Ovary (tissue), 10 donors: ENCODE measurements at places on chromosomes 4 and X. TPM values are rescaled to one million over a fixed set of nuclear protein-coding genes. Genes with fewer than 3 reads are reported as not detected.

GRCh38 chrX:106613277-106613676, 1.5 kb downstream of the RADX start:
- H3K4me3 ChIP-seq: peak overlapping the region; percentile 45
- H3K27me3 ChIP-seq: no peaks in the 10 kb centered on the region
- H3K36me3 ChIP-seq: no peaks in the 10 kb centered on the region
- no peak for DNase-seq
- no peak overlapping the region for H3K27ac ChIP-seq

- H3K27ac ChIP-seq: no peak overlapping the region
- no peaks in the 10 kb centered on the region for H3K36me3 ChIP-seq
- DNase-seq: no peak
- peaks cover 3% of the 10 kb centered on the region for H3K4me1 ChIP-seq
- no peak overlapping the region for H3K4me3 ChIP-seq
These were observed 105.5 kb downstream of the TMEM164 start for GRCh38 chrX:110108381-110108821.

GRCh38 chrX:290476-291166, 9.4 kb downstream of the PLCXD1 start:
- no peaks in the 10 kb centered on the region for H3K27me3 ChIP-seq
- DNase-seq: no peak
- no peak overlapping the region for H3K4me3 ChIP-seq
- H3K27ac ChIP-seq: no peak overlapping the region

DNA sequence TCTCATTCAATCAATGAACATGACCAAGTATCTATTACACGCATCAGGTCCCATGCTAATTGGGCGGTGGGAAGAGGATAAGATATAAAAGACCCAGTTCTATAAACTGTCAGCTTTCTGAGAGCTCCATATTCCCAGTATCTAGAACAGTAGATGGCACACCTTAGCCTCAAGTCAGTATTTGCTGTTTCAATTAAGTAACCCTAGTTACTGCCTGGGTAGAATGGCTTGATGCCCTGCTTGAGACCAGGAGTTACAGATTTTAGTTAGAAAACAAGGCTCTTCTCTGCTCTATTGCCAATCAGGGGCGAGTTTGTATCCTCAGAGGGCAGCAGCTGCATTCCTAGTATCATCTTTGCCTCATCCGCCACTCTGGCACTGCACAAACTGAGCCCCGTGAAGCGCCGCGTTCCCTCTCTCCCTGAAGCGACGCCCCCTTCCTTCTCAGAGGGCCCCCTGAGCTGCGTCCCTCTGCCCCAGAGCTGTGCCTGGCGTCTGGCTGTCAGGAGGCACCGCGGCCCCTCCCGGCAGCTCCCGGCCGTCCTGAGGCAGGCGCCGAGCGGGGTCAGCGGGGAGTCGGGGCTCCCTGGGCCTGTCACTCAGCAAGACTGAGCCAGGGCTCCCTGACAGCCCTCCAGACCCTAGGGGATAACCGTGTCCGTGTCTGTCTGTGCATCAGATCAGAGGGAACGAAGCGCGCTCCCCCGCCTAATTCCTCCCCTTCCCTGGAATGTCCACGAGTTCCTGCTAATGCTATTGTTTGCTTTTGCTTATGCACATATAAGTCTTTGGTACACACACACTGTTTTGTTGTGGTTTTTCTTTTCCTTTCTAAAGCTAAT, 212.4 kb upstream of the TTC29 start:
- no peaks in the 10 kb centered on the region for H3K36me3 ChIP-seq
- H3K4me1 ChIP-seq: peaks cover 3% of the 10 kb centered on the region
- H3K27me3 ChIP-seq: no peaks in the 10 kb centered on the region
- DNase-seq: peak; percentile 62

DNA sequence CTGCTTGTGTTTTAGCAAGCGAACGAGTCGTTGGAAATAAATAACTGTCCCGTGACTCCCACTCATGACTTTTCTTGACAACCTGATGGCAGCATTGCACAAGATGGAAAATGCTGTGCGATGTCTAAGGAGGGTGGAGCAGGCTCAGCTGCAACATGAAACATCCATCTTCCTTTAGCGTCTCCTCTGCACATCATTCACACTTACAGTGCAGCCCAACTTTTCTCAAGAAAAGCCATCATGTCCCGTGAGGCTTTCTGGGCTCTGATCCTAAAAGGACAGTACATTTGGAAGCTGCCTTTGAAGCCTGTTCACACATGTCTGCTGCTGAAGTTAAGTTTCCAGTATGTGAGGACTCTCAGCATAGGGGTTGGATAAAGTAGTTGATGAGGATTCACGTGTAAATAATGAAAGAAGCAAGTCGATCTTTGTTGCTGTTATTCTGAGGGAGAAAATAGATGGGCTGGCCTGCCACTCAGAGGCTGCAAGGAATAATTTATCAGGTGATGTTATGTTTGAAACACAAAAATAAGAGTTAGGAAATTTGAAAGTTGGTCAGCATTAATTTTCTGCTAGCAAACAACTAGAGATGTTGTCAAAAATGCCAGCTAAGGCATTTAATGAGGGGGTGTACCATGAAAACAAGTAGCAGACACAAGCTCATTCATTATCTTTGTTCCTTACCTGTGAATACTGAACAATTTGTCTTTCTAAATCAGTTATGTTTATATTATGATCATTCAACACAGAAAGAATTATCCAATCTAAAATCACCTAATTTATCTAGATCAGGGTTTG, 328.7 kb upstream of the ZFP42 start:
- no peaks in the 10 kb centered on the region for H3K4me1 ChIP-seq
- H3K27ac ChIP-seq: no peak overlapping the region

- DNase-seq: no peak
- peaks cover 2% of the 10 kb centered on the region for H3K4me1 ChIP-seq
- no peaks in the 10 kb centered on the region for H3K27me3 ChIP-seq
These were observed 6.4 kb upstream of the SLAIN2 start for GRCh38 chr4:48334900-48335384.

GRCh38 chrX:80766916-80767315, 42.8 kb downstream of the BRWD3 start:
- DNase-seq: no peak
- H3K27me3 ChIP-seq: no peaks in the 10 kb centered on the region
- no peaks in the 10 kb centered on the region for H3K4me1 ChIP-seq

DNA sequence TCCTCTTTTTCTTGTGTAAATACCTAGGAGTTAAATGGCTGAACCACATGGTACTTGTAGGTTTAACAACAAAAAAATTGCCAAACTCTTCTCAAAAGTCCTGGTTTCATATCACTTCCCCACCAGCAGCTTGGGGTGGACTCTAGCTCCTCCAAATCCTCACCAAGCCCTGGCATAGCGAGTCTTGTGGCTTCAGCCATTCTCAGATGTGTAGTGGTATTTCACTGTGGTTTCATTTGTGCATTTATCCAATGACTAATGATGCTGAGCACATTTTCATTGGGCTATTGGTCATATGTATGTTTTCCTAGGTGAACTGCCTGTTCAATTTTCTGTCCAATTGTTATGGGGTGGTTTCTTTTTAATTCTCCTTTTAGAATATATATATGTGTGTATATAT, 249.3 kb downstream of the NLGN4X start:
- DNase-seq: no peak
- no peaks in the 10 kb centered on the region for H3K27me3 ChIP-seq
- no peak overlapping the region for H3K4me3 ChIP-seq
- no peaks in the 10 kb centered on the region for H3K36me3 ChIP-seq
- H3K27ac ChIP-seq: no peak overlapping the region

DNA sequence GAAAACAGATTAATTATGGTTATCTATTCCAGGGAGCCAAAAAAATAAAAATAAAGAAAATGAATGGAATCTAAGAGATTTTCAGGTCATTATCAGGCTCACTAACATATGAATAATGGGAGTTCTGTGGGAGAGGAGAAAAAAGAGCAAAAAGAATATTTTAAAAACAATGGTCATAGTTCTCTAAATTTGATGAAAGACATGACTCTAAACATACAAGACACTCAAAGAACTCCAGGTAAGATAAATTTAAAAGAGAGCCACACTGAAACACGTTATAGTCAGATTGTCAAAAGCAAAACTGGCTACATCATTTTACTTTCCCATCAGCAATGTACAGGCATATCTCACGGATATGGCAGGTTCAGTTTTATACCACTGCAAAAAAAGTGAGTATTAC, 520.0 kb downstream of the ANKRD50 start:
- no peak overlapping the region for H3K4me3 ChIP-seq
- H3K36me3 ChIP-seq: no peaks in the 10 kb centered on the region
- H3K27me3 ChIP-seq: no peaks in the 10 kb centered on the region
- no peak for DNase-seq
- H3K27ac ChIP-seq: no peak overlapping the region

DNA sequence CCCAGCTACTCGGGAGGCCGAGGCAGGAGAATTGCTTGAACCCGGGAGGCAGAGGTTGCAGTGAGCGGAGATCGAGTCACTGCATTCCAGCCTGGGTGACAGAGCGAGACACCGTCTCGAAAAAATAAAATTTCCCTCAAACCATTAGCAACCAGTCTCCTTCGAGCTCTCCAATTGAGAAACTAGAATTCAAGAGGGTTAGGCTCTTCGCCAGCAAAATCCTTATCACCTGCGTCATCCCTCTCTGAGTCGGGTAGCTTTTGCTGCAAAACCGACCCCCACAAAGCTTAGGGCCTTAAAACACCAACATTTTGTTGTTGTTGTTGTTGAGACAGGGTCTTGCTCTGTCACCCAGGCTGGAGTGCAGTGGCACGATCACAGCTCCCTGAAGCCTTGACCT, 75.1 kb upstream of the DDX3X start:
- no peaks in the 10 kb centered on the region for H3K4me1 ChIP-seq
- H3K27me3 ChIP-seq: no peaks in the 10 kb centered on the region
- no peak overlapping the region for H3K27ac ChIP-seq
- no peak overlapping the region for H3K4me3 ChIP-seq
- DNase-seq: no peak
- no peaks in the 10 kb centered on the region for H3K36me3 ChIP-seq

- no peaks in the 10 kb centered on the region for H3K36me3 ChIP-seq
- no peak overlapping the region for H3K4me3 ChIP-seq
- H3K27me3 ChIP-seq: no peaks in the 10 kb centered on the region
- no peaks in the 10 kb centered on the region for H3K4me1 ChIP-seq
- no peak for DNase-seq
These were observed 344.6 kb upstream of the CTSO start for GRCh38 chr4:156298230-156298629.

DNA sequence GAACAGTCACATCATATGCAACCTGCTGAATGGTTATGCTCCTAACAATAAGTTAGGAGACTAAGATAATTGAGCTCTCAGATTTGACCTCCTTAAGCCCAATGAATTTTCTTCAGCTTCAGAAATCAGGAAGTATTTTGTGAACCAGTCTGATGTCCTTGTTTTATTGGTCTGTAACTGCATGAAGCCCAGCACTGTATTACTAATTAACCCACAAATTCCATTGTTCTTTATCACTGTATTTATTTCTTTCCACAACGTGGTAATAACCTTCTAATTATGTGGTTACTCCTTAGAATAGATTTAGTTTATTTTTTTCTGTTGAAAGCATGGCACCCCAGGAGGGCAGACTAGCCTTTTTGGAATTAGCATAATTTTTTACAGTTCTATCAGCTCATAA, 3.9 kb upstream of the MFAP3L start:
- peaks cover 6% of the 10 kb centered on the region for H3K4me1 ChIP-seq
- no peaks in the 10 kb centered on the region for H3K27me3 ChIP-seq
- H3K4me3 ChIP-seq: no peak overlapping the region
- no peak for DNase-seq
- H3K27ac ChIP-seq: no peak overlapping the region

GRCh38 chr4:4779486-4779885, 80.0 kb upstream of the MSX1 start:
- no peaks in the 10 kb centered on the region for H3K27me3 ChIP-seq
- no peak overlapping the region for H3K27ac ChIP-seq
- no peak overlapping the region for H3K4me3 ChIP-seq
- no peaks in the 10 kb centered on the region for H3K4me1 ChIP-seq

DNA sequence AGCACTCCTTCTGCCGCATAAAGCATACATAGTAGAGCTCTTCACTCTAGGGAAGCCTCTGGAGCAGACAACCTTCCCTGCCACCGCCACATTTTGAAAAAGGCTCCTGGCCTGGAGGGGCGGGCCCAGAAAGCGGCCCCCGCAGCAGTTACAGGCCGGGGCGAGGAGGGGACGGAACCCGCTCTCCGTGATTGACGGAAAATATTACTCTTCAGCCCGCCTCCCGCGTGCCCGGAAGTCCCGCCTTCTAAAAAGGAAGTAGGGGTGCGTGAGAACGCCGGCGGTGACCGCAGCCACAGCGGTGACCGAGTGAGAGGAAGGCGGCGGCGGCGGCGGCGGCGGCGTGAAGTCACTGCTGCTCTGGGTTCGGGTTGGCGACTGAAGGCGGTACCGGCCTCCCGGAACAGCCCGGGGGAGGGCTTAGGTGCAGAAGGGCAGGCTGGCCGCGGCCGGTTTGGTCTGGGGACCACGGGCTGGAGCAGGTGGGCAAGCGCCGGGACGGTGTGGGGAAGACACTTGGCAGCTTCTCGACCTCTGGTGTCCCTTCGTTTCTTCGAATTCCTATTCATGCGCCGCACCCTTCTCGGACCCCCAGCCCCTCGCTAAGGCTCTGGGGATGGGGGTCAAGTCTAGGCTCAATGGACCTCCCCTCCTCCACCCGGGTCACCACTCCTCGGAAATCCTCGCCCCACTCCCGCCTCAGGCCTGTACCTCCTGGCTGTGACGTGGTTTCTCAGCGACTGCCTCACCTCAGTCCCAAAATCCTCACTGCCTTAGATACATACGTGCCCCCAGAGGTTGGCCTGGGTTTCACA, at the start of gene HCCS:
HCCS (plus strand) TSS at position 296 of the 815 bp plus-strand sequence. CDS start 729 bp downstream, outside the sequence.
- no peaks in the 10 kb centered on the region for H3K4me1 ChIP-seq
- H3K4me3 ChIP-seq: peak within 1 kb of the TSS; percentile 64
- H3K27me3 ChIP-seq: no peaks in the 10 kb centered on the region
- peak; percentile 83 for DNase-seq
- H3K36me3 ChIP-seq: no peaks in the 10 kb centered on the region

GRCh38 chr4:187178587-187178986, 454.9 kb upstream of the FAT1 start:
- H3K27me3 ChIP-seq: no peaks in the 10 kb centered on the region
- no peak overlapping the region for H3K27ac ChIP-seq
- no peak overlapping the region for H3K4me3 ChIP-seq
- DNase-seq: no peak
- H3K4me1 ChIP-seq: no peaks in the 10 kb centered on the region

Gene SH3RF1
- 18.7 TPM for total RNA-seq

Gene UGT8
- 0.60 TPM for total RNA-seq

Gene ENPEP
- 2.2 TPM for total RNA-seq

Gene PWWP3B
- total RNA-seq: 212 TPM

Gene BCORL1
- total RNA-seq: 45.1 TPM

Gene STS
- total RNA-seq: 6.2 TPM

Gene STK32B
- total RNA-seq: 0.86 TPM

Gene SMR3B
- 0.77 TPM for total RNA-seq

Gene TXK
- total RNA-seq: 1.9 TPM

Gene TLL1
- 1.3 TPM for total RNA-seq

Gene RGN
- 31.8 TPM for total RNA-seq

Gene STOX2
- 6.4 TPM for total RNA-seq

Gene GABRG1
- total RNA-seq: 1.7 TPM

Gene CCDC160
- 1.3 TPM for total RNA-seq

Gene FAM9C
- not detected for total RNA-seq
